ENCODE measurements at places on chromosomes 3 and 15.

- no peak for DNase-seq
Observed at GRCh38 chr15:101499863-101500713, 10.6 kb upstream of the PCSK6 start.

GRCh38 chr15:42275780-42276391 is 2.7 kb upstream of the TMEM87A start:
- DNase-seq = no peak

DNA sequence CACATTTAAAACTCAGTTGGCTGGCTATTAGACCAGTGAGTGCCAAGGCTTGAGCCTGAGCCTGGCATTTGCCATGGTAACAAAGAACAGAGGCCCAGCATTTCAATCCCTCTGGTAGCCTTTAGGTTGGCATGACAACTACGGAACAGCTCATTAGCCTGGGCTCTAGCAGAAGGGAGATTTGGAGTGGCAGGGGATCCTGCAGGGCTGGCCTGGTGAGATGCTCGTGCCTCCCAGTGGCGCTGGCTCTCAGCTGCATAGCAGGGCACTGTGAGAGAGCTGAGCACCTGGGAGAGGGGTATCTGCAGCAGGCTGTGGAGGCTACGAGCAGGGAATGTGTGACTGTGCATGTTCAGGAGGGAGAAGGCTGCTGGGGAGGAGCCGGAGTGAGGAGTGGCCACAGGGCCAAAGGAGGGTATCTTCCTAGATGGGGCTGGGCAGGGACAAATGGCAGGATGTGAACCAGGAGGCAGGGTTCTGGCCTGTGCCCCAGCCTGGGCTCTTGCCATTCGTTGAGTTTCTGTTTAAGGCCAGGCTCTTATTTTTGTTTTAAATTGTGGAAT is 5.6 kb upstream of the ABTB1 start:
- DNase-seq = no peak

GRCh38 chr15:91769894-91770293 is 83.6 kb upstream of the SLCO3A1 start:
- DNase-seq = no peak

DNA sequence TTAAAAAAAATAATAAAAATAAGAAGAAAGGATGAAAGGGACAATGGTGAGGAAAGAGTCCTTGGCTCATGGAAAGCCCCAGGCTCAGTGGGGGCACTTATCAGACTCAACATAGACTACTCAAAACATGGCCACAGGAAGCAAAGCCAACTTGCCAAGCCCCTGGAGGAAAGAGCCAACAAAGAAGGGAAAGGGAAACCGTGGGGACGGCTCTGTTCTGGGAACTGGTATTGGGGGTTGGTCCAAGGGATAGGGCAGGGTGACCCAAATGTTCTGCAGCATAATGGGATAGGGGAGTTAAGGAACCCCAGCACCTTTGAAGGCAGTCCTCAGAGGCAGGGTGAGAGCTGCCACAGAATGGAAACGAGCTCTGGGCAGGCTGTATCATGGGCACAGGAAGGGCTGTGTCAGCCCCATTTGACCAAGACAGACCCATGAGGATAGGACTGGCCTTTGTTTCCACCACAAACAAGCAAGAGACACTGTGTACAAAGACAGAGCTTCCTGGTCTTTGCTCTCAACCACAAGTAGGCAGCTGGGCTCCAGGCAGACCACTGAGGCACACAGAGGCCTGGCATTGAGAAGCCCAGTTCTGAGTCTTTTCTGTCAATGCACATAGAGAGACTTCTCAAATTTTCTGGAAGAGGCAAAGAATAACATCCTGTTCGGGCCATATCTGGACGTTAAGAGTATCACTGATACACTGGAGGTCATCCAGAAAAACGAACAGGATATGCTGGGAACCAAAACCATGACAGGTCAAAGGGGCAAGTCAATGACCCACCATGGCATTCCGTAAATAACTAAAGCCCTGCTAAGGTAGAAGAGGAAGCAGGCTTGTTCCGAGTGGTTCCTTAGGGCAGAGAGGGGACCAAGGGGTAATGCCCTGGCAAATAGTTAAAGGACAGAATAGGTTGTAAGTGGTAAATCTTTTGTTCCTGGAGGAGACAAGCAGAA is 10.6 kb upstream of the SEMA7A start:
- no peak for DNase-seq

- no peak for DNase-seq
Observed at GRCh38 chr15:29601811-29602210, 220.5 kb downstream of the TJP1 start.

- no peak for DNase-seq
Observed at GRCh38 chr3:174413062-174413912, 445.8 kb upstream of the NAALADL2 start.

DNA sequence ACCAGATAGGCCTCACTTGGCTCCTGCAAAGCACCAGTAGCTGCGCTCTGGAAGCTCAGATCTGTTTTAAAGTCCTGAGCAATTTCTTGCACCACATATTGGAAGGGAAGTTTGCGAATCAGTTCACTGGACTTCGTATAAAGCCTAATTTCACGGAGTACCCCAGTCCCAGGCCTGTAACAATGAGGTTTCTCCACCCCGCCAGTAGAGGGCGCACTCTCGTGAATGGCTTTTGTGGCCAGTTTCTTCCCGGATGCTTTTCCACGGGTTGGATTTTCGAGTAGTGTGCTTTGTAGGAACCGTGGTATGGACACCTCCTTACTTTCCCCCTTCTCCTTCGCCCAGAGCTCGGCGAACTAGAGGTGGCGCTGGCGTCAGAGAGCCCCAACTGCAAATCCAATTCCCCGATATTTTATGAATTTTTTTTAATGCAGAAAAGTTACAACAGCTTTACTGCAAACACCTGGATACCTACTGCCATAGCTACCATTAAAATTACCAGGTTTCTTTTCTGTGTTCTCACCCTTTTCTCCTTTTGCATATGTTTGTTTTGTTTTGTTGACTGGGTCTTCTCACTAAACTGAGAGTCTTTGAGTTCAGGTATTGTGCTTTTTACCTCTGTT is 13.3 kb downstream of the RARB start:
- DNase-seq = no peak

DNA sequence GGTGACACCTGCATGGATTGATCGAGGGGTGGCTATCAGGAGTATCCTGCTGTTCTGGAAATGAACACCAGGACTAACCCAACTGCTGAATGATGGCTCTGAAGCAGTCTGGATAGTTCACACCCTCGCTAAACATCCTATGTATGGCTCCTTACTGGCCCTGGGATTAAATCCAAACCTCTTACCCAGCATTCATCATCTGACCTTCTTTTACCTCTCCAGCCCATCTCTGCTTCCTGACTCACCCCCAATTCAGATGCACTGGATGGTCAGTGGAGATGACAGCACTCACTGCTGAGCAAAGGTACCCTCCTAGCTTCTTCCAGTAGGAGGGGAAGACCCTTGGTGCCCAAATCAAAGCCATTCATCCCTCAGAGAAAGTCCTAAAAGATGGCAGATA is 235.2 kb upstream of the TRIM42 start:
- no peak for DNase-seq

GRCh38 chr3:87351937-87352336 is 75.6 kb upstream of the POU1F1 start:
- DNase-seq = no peak

DNA sequence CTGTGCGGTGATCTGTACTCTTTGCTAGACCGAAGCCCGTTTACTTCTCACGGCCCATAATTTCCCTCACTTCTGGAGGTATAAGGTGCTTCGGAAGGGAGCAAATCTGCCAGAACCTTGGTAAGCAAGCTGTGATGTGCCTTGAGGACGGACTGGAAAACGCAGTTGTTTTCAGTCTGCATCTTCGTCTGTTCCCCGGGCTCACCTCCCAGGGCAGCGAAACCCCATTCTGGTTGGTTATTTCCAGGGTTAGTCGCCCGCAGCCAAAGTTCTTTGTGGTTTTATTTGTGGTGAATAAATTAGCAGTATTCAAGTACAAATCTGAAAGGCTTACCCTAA is 401 bp downstream of the RAMAC start:
- no peak for DNase-seq

- no peak for DNase-seq
Observed at GRCh38 chr3:152289708-152290107, 21.0 kb downstream of the MBNL1 start.

GRCh38 chr15:33396475-33396874 is 85.7 kb downstream of the RYR3 start:
- no peak for DNase-seq

DNA sequence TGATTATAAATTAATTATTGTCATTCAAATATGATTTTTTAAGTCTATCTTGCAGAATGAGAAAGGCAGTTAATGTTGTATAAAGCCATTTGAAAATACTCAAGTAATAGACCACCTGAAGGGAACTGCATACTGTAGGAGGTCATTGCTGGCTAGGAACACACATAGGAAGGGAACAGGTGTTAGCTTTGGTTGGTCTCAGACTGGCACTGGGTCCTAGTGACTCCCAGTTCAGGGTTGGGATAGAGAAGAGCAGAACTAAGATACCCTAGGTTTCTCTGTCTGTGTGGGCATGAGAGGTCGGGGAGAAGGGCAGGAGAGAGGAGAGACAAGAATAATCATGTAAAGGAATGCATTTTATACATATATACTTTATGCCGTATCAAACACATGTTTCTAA is 559.0 kb upstream of the GOLIM4 start:
- no peak for DNase-seq

- no peak for DNase-seq
Observed at GRCh38 chr3:14793126-14793857, 25.5 kb upstream of the FGD5 start.

GRCh38 chr15:47813748-47814384 is 96.6 kb downstream of the SEMA6D start:
- DNase-seq = no peak

GRCh38 chr3:42732196-42732828 is 29.7 kb upstream of the HHATL start:
- no peak for DNase-seq

- DNase-seq = no peak
Observed at GRCh38 chr3:12908859-12909258, 67.5 kb upstream of the RPL32 start.

DNA sequence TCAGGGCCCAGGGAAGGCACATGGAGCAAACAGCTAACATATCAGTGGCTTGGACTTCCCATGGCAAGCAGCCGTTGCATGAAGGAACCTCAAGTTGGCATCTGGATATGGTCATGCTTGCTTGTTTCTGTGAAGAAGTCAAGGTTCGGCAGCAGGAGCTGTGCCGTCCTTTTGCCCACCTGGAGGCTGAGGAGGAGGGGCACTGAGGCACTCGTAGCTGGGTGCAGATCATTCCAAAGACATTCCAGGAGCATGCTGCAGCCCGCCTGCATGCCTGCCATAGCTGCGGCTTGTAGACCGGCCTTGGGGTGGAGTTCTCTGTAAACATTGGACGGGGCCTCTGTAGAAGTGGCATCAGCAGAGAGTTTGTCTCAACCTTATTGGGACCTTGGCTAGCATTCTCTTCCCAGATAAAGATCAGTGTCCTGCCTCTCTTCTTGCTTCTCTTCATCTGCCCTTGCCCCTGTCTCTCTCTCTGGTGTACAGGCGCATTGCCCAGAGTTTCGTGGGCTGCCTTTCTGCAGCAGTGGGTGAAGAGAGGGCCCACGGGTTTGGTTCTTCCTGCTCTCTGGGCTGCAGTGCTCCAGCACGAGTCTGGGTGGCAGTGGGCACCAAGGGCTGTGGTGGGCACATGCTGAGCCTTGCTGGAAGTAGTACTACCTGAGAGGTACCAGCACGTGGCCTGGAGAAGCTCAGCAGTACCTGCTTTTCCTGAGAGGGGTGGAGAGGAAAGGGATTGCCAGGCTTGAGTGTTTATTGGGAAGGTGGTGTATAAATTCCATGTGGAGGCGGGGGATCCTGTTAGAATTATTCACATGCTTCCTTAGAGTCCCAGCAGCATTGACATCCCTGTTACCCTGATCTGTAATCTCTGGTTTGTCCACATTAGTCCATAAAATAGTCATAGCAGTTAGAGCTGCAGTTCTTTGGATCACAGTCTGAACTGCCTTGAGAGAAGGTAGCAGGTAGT is 49.4 kb downstream of the CHCHD6 start:
- DNase-seq = no peak

GRCh38 chr3:54871867-54872266 is 56.0 kb downstream of the LRTM1 start:
- DNase-seq = no peak

GRCh38 chr3:57094575-57094974 is 34.1 kb downstream of the SPATA12 start:
- no peak for DNase-seq

- DNase-seq = no peak
Observed at GRCh38 chr3:49217688-49218470, 46.5 kb downstream of the KLHDC8B start.

GRCh38 chr3:72163809-72164634 is 379.1 kb upstream of the PROK2 start:
- no peak for DNase-seq

- no peak for DNase-seq
Observed at GRCh38 chr15:94929282-94929681, 697.9 kb downstream of the MCTP2 start.

- DNase-seq = no peak
Observed at GRCh38 chr3:160185751-160186150, 39.5 kb upstream of the C3orf80 start.

- no peak for DNase-seq
Observed at GRCh38 chr15:52150043-52150825, 37.7 kb upstream of the BCL2L10 start.

GRCh38 chr3:58047826-58048225 is 39.6 kb downstream of the FLNB start:
- no peak for DNase-seq

DNA sequence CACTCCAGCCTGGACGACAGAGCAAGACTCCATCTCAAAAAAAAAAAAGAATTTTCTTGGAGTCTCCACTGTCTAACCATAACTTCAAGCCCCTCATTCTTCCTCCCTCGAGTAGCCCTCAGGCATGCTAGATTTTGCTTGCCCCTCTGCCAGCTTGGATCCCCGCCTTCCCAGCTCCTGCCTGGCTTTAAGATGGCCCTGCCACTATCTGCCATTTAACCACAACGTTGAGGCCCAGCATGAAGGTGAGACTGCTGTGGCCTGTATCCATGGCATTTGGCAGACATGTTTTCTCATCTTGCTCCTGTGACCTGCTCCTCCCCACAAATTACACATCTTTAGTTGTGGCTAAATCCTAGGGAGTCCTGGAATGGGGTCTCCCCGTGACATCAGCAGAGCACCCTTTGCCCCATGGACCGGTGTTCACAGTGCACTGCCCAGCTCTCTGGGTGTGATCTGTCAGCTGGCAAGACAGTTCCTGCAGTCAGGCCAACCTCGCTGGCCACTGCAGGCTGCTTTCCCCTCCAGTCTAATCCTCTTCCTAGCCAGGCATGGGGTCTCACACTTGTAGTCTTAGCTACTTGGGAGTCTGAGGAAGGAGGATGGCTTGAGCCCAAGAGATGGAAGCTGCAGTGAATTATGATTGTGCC is 10.4 kb downstream of the VPS18 start:
- DNase-seq = no peak

- DNase-seq = no peak
Observed at GRCh38 chr3:18500322-18500721, 75.2 kb upstream of the SATB1 start.

GRCh38 chr3:79506751-79507150 is 261.0 kb downstream of the ROBO1 start:
- no peak for DNase-seq

- peak; percentile 76 for DNase-seq
Observed at GRCh38 chr3:50550079-50550736, 17.3 kb downstream of the C3orf18 start.

GRCh38 chr3:195071011-195071728 is 199.8 kb downstream of the XXYLT1 start:
- DNase-seq = no peak

- no peak for DNase-seq
Observed at GRCh38 chr3:187979564-187979963, 174.4 kb upstream of the LPP start.

- no peak for DNase-seq
Observed at GRCh38 chr15:69999392-70000085, 98.2 kb downstream of the TLE3 start.

All from 8988T (cell line).